Stimulated activated CD4-positive, alpha-beta T cell treated with anti-CD3 and anti-CD28 coated beads, Interleukin-2, amount 100 ng/mL, for 24 hours (primary cell): ENCODE measurements at places on chromosomes 7 and 10.

- no peak for DNase-seq
Measured at GRCh38 chr7:2814946-2815874, 28.9 kb downstream of the GNA12 start.

DNA sequence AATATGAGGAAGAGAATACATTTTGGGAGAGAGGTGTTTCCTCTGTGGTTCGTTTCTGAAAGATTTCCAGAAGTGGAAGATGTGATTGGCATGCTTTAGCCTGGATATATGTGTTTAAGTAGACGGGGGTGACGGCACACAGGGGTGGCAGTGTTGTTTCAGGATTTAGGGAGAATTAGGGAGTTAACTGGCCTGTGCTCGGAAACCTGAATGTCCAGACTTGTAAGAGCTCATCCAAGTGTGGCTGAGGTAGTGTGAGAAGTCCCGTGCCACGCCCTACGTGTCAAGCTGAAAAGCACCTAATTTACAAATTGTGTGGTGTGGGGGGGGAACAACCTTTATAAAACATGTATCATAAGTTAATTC is 1.1 kb downstream of the RALA start:
- DNase-seq = peak; percentile 17

DNA sequence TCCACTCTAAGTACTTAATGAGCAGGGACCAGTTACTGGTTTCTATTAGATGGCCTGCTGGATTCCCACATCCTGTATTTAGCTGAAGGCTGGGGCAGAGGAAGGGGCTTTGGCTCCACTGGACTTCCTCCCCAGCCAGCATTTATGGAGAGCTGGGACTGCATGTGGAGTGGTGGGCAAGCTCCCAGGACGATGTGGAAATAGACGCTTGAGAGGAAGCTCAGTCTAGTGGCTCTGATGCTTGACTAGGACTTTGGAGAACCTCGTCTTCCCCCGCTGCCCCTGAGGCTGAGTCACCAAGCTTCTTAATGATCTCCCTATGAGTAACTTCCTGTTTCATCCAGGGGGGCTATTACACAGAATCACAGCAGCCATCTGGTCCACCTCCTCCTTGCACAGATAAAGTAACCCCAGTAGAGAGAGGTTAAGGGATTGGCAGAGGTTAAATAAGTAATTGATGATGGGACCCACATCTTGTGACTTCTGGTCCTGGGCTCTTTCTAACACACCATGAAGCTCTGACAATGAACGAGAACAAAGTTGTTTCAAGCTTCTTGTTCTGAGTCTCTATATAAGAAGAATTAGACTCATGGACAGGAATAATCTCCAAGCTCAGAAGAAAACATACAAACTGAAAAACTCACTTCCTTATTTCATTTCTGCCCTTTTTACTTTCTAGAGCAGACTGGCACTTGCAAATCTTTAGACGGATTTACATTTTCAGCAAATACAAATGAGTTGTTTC is 126.2 kb downstream of the PRPF18 start:
- no peak for DNase-seq

DNA sequence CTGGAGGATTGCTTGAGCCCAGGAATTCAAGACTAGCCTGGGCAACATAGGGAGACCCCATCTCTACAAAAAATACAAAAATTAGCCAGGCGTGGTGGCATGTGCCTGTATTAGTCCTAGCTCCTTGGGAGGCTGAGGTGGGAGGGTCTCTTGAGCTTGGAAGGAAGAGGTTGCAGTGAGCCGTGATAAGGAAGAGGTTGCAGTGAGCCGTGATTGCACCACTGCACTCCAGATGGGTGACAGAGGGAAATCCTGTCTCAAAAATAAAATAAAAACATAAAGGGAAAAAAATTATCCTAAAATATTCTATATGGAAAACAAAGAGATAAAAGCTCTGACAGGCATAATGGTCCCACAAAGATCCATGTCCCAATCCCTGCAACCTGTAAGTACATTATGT is 87.9 kb upstream of the KAT6B start:
- DNase-seq = no peak

- DNase-seq = no peak
Measured at GRCh38 chr7:50333221-50333651, 28.7 kb downstream of the IKZF1 start.

DNA sequence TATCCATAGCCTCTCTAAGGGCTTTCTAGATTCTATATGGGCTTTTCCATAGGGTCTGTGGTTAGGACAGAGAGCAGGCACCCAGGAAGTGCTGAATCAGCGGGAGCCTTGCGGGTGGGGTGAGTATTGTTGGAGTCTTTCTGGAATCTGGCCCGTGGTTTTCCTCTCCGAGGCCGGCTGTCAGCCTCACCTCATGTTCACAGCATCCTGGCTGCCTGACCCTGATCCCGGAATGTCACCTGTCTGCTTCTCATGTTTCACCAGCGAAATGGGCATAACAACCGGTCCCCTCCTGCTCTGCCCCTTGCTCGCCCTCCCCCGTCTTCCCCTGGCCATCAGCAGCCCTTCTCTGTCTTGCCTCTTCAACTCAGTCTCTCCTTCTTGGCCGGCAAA is 36.5 kb downstream of the DDIT4 start:
- no peak for DNase-seq

DNA sequence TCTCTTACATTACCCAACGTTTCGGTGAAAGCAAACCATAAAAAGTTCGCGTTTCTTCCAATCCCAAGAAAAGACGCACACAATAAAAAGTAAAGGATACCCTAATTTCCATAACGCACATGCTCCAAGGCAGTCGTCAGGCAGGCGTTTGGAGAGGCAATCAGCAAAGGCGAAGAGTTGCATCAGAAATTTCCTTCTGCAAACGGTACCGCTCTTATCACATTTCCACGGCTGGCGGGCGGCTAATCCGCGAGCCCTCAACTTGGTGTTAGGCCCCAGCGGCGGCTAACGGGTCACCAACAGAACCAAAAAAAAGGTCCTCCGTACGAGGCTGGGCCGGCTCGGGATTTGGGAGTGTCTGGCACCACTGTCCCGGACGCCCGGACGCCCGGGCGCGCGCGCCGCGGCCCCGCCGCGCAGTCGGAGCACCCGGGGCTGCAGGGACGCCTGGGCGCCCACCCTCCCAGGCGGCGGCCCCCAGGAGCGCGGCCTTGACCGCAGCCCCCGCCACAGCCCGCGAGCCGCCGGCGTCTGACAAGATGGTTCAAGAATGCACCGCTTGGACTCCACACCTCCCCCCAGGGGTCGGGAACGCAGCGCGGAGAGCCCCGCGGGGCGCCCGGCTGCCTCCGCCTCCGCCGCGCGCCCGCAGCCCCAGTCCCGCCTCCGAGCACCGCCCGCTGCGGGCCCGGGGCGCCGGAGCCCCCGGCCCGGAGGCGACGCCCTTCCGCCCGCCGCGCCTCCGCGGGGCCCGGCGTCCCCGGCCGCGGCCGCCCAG is 9.8 kb upstream of the GRB10 start:
- no peak for DNase-seq

DNA sequence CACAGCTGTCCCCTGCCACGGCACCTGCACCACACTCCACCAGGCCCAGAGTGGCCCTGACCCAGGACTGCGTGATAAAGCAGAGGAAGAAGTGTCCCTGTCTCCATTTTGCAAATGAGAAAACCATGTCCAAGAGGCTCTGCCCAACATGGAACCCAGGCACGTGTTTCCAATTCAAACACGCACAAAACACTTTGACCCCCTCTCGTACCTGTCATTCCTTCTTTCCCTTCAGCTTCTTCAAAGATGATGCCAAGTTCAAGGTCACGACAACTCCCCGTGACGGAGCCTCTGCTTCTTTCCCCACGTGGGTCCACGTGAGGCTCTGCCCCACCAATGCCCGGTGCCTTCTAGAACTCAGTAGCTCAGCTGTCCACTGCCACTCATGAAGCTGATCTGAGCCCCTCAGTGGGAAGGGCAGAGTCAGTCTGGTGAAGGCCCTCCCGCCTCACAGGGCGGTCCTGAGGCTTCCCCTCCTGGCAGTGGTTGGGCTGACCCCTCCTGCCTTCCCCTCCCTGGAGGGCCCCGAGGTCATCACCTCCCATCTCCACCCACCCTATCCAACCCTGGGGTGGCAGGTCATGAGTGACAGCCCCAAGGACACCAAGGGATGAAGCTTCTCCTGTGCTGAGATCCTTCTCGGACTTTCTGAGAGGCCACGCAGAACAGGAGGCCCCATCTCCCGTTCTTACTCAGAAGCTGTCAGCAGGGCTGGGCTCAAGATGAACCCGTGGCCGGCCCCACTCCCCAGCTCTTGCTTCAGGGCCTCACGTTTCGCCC is 19.0 kb downstream of the CALML5 start:
- DNase-seq = no peak

DNA sequence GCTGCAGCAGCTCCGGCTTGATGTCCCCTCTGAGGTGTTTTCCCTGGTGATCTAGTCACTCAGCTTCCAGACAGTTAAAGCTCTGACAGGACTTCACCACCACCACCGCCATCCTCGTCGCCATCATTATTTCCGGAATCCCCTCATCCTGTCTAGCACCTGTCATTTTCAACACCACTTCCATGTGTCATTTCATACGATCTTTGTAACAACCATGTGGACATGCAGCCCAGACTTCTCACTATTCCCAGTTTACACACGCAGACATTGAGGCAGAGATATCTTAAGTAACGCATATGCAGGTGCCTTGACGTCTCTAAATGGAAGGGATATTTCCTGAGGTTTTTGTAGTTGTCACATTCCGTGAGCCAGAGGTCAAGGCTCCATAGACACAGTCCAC is 530.6 kb upstream of the FOXK1 start:
- DNase-seq = no peak

DNA sequence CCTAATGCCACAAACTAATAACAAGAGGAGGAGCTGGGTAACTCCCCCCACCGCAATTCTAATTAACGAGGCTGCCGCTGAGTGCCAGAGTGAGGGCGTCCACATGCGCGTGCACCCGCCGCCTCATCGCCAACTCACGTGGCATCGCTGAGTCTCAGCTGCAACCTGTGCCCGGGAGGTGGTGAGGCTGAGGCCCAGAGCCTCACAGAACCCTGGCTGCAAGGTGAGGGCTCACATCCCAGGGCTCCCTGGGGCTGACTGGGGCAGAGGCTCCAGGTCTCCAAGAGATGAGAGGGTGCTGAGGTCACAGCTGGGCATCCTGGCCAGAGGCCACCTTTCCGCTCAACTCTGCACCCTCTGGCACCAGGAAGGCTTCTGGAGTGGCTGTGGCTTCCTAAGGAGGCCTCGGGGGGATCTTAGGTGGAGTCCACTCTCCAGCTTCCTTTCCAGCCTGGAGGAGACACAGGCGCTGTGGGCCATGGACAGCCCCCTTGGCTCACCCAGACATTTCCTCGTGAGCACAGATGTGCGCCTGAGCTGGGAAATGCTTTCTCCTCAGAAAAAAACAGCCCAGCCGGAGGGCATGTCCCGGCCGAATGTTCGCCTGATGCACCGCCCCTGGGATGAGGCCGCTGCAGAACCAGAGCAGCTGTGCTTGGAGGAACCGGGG is 242.6 kb downstream of the MAD1L1 start:
- DNase-seq = no peak

GRCh38 chr10:49118430-49119074 is 3.2 kb upstream of the VSTM4 start:
- DNase-seq = no peak

DNA sequence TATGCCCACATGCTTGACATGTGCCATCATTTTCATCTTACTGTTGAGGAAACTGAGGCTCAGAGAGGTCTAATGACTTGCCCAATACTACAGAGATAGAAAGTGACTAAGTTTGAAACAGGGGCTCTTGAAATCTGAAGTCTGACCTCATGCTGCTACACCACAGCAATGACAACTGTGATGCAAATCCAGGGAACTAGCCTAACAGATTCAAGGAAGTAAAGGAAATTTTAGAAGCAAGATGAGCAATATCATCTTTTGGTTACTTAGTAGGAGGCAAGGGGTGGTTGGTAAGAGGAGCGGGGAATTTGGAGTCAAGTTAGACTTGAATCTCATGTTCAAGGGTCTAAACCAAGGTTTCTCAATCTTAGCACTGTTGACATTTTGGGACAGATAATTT is 26.3 kb upstream of the OSBPL3 start:
- DNase-seq = no peak

GRCh38 chr10:130018265-130018664 is 54.2 kb upstream of the EBF3 start:
- DNase-seq = peak; percentile 9

DNA sequence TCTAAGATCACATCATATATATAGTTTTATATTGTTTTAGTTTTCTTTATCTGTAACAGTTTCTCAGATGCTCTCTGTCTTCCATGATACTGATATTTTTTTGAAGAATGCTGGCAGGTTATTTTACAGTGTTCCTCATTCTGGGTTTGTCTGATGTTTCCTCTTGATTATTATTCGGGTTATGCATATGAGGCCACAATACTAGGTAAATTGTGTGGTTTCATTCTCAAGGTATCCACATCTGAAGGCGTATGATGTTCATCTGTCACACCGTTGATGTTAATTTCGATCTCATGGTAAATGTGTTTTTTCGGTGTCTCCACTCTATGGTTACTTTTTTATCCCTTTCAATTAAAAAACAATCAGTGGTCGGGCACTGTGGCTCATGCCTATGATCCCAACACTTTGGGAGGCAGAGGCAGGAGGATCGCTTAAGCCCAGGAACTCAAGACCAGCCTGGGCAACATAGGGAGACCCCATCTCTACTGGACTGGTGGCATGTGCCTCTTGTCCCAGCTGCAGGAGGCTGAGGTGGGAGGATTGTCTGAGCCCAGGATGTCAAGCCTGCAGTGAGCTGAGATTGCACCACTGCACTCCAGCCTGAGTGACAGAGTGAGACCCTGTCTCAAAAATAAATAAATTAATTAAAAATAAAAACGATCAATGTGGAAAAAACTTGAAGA is 108.9 kb downstream of the TPST1 start:
- DNase-seq = no peak

- no peak for DNase-seq
Measured at GRCh38 chr7:91609525-91609924, 271.0 kb downstream of the MTERF1 start.

DNA sequence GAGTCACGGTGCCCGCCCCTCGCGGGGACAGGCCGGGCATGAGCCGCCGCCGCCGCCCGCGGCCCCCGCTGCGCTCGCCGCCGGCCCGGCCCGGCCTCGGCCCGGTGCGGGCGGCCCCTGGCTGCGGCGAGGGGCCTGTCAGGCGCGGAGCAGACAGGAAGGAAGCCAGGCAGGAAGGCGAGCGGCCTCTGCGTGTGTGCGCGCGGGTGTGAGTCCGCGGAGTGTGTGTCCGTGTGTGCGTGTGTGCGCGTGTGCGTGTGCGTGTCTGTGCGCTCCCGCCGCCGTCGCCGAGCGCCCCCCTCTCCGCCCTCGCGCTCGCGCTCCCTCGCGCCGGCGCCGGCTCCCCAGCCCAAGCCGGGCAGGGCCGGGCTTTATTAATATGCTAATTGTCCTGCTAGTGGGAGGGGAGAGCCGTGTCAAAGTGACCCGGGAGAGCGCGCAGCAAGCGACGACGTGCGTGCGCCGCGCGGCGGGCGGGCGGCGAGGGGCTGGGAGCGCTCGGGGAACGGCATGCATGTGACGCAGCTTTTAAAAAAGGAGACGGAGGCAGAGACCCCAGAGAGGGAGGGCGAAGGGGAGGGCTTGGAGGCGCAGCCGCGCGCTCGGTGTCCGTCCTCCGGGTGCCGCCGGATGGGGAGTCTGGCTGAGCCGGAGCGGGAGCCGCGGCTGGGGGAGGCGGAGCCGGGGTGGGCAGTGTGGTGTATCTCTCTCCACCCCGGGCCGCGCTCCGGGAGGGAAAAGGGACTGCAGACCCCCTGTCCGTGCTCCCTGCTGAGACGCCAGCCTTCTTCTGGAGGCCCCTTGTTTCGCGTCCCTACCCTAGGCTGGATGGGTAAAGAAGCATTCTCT is at the start of gene LDB1:
LDB1 (minus strand) TSS at position 227 of the 849 bp plus-strand sequence. CDS start 258 bp downstream, outside the sequence.
- peak; percentile 70 for DNase-seq

- no peak for DNase-seq
Measured at GRCh38 chr10:129397198-129397974, 69.7 kb upstream of the MGMT start.
